ENCODE measurements at places on chromosomes 11 and 22.

GRCh38 chr11:76670485-76671236 is at the start of gene LRRC32:
Gene LRRC32 (minus strand): TSS chr11:76670747. CDS start chr11:76665954, 4,793 bp downstream.
- DNase-seq = peak; percentile 63

GRCh38 chr22:28268850-28269249 is 349.8 kb upstream of the PITPNB start:
- no peak for DNase-seq

- DNase-seq = peak; percentile 43
Measured at GRCh38 chr11:77174559-77174958, 46.5 kb downstream of the MYO7A start.

DNA sequence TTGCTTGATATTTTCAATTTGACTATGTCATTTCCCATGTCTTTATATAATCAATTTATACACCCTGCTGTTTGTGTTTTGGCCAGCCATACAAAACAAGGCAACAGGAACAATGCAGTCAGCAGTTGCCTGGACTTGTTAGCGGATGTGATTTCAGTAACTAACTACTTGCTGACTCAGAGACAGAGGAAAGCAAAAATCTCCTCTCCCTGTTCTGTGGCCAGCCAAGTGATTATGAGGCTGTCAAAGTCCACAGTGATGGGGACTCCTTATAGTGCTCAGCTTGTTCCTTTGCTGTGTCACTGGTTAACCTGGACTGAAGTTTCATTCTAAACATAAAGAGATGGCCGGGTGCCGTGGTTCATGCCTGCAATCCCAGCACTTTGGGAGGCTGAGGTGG is 32.6 kb upstream of the APLP2 start:
- DNase-seq = no peak

DNA sequence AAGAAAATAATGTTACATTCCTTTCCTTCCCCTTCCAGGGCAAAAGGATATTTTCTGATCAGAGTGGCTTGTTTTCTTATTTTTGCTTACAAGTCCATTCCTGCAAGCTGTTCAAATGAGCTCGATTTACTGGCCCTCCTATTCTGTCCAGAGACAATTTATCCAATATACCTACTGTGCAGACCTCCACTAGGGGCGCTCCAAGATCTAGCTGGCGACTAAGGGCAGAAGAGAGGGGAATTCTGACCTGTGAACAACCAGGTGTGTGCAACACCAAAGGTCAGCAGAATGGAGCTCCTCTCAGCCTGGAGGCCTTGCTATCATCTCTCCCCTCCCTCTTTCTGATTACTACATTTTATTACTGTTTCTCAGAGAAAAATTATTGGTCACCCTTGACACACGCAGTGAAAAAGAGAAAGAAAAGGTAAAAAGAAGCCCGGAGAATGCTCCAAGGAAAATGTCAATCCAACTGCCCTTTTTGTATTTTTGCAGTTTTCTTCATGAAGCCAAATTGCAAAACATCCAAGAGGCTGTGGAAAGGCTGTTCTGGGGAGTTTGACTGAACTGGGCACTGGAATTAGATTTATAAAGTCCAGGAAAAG is 3.2 kb downstream of the SEZ6L start:
- peak; percentile 46 for DNase-seq

- DNase-seq = no peak
Measured at GRCh38 chr11:84724256-84724655, 902.9 kb downstream of the DLG2 start.

DNA sequence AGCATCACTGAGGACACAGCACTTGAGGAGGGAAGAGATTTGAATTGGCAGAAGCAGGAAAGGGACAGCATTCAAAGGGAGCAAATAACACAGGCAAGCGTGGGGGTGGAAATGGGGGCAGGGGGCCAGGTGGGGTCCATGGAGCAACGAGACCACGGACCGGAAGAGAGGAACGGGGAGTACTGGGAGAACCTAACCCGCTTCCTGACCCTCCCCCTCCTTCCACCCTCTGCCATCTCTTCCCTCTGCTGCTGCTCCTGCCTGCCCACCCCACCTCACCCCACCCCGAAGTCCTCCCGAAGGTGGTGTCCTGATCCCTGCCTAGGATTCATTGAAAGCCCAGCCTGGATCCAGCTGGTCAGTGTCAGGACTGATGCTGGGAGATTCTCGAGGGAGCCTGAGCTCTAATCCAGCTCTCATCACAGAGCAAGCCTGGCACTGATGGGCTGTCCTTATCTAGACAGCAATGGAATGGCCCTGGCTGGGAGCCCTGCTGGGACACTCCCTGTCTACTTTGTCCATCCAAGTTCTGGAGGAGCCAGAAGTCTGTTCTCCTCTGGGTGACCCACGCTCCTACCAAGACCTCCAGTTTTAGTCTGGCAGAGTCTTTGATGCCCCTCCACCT is 105.0 kb downstream of the TRIM29 start:
- DNase-seq = no peak

DNA sequence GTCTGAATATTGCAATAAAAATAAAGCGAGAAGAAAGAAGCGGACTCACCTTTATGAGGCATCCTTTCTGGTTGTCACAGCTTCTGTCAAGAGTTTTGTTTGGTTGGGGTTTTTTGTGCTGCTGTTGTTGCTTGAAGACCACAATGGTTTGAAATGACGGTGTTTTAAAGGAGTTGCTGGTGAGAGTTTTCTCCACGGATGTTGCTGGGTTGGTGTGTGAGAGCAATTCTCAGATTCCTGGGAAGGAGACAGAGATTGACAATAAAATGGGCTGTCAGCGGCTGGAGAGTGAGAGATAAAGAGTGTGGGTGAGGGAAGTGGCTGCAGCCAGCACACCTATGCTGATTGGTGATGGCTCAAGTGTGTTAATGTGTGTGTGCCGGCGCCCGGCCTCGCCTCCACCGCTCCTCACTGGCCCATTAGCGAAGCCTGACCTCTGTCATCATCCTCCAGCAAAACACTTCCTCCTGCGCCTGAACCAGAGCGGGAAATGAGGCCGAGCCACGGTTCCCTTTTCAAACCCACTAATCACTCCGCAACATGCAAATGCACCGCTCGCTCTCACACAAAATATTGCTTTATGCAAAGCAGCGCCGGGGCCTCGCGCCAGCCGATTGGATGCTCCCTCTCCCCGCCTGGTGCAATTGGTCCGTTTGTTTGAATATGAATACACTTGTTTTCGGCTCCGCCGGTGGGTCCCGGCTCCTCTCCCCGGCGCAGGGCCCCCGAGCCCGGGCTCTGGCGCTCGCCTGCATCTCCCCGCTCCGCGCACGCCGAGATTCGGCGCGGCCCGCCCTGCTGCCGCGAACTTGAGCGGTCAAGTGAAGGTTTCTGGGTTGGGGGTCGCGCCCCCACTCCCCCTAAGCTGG is at the start of gene PAX6:
Gene PAX6, minus strand, starts transcription at position 544 of the 869 bp plus-strand sequence. CDS start 4,911 bp downstream, outside the sequence.
- peak; percentile 60 for DNase-seq

DNA sequence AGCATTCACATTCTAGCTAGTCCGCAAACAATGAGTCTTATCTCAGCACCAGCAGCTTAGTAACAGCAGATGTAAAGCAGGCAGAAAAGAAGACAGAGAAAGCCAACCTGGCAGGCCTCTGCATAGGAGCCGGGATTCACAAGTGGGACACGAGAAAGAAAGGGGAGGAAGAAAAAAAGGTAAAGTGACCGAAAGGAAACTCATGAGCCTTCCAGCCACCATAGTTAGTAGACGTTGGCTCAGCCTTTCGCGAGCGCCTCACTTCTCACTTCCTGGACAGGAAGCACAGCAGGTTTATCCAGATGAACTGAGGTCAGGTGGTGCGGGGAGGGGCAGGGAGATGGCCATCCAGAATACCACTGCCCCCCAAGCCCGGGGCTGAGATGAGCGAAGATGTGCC is 19.7 kb upstream of the KAT5 start:
- no peak for DNase-seq

DNA sequence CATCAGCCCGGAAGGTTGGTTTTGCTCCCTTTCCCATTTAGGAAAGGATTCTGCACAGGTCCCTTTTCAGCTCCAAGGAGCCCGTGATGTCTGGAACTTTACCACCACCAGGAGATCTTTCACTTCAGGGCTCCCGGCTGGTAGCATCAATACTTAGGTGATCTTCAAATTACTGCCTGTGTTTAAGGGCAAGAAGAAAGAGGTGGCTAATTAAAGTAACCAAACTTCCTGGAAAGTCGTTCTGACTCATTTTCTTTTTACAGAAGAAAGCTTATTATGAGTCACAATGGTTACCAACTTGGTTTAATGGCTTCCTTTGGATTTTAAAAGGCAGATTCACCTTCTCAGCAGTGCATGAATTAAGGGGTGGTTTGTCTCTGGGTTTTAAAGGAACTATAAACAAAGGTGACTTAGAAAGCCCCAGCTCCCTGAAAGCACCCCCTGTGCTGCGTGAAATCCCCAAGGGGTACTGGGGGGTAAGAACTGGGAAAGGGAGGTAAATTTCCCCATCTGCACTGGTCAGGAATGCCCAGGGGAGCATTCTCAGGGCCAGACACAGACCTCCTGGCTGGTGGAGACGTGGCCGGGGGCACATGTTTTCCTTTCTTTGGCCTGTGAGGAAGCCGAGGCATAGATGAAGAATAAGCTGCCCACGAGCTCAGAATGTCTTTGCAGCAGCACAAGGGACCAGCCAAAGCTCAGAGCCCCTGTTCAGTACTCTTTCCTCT is 8.8 kb downstream of the POU2F3 start:
- DNase-seq = no peak

DNA sequence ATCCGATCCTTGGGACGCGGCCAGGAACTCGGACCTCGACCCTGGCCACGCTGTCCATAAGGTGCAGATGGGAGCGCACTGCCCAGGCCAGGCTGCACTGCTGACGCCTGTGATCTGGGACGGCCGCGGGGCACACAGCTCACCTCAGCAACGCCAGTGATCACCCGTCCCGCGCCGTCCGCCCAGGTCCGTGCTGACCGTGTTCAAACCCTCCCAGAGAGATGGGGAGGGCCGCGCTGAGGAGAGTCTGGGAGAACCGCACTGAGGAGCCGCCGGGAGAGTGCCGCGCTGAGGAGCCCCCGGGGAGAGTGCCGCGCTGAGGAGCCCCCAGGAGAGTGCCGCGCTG is 636 bp downstream of the KCNQ1OT1 start:
- peak; percentile 58 for DNase-seq

- DNase-seq = no peak
Measured at GRCh38 chr11:113555071-113555619, 79.9 kb upstream of the DRD2 start.

GRCh38 chr11:120854988-120855387 is 168.9 kb upstream of the TBCEL start:
- no peak for DNase-seq

DNA sequence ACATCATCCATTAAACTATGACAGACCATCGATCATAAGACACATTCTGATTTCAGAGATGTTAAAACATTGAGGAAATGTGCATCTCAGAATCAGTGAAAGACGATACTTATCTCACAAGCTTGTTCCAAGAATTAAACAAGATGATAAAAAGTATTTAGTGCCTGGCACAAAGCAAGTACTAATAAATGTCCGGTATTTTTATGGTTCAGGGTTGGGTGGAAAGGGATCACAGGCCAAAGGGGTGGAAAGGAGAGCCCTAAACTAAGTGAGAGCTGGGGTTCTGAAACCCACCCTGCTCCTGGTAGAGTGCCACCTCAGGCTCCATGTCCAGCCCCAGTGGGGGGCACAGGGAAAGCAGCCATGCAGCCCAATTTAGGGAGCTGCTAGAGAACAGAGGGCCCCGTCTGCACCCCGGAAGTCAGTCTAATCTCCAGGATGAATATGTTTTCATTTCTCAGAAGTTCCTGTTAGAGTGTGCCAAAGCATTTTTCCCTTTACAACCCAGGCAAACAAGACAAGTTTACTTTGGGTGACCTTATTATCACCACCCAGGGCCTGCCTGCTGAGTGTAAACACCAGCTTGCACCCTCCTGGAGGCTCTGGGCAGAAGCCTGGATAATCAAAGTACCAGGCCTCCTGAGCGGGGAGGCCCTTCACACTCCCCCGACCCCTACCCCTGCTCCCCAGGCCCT is 3.8 kb upstream of the CREB3L1 start:
- peak; percentile 81 for DNase-seq

DNA sequence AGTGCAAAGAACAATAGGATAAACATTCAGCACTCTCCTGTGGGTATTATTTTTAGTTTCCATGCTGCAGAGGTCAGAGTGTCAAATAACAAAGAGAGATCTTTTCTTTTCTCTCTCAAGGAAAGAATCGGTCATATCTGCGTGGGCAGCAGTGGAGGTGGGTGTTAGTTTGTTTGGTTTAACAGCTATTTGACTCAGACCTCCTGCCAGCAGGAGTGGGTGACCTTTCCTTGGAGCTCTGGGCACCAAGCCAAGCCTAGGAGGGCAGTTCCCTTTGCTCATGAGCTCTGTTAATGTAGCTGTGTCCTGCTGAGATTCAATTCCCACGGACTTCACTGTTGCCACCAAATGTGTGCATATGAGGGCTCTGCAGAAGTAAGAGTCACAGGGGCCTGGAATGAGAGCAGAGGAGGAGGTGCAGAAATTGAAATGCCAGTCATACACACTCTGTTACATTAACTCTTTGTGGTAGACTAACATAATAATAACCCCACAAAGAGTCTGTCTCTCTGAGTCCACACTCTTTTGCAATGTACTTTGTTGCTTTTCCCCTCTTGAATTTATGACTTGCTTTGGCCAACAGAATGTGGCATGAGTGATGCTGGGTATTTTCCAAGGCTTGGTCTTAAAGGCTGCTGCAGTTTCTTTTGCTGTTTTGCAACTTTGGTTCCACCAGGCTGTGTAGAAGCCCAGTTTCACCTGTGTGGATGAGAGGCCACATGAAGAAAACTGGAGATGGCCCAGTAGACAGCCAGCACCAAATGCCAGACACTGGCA is 76.0 kb upstream of the GRK3 start:
- peak; percentile 62 for DNase-seq

DNA sequence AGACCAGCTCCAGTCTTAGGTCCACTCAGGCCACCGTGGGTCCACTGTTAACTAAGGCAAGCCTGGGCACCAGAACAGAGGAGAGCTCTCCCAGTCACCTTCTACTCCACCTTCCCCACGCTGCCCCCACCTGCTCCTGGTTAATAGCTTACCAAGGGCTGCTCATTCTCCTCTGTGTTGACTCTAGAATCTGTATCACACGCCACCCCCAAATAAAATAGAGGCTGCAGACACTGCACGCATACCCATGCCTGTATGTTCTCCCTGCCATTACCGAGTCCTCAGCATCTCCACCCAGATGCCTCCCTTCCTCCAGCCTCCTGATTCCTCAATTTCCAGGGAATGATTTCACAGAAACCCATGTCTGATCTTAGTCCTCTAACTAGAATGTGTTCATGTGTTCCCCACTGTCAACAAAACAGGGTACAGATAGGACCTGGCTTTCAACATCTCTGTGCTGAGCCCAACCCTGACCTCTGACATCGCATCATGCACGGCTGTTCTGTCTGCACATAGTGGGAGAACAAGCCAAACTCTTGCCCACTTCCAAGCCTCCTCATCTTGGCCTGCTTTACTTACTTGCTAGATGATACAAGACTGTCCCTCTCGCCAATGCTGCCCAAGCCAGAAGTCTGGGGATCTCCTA is 49.8 kb downstream of the SMCO4 start:
- peak; percentile 97 for DNase-seq

Data from DMS53 (cell line).